ENCODE measurements at places on chromosomes 11 and 22.

GRCh38 chr11:57313788-57314135, 11.0 kb downstream of the TNKS1BP1 start:
- no peak for DNase-seq

DNA sequence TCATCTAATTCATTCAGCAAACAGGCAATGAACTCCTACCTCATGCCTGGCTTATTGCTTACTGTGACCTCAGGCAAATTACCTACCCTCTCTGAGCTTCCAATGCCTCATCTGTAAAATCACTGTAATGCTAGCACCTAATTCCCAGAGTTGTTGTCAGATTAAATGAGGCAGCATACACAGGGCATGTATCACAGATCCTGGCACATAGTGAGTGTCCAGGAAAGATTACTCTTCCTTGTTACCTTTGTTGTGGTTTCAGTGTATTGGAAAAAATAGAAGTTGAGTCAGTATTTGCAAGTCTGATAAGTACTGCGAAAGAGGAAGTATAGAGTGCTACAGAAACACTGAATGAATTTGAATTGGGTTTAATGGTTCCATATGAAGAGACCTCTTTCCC, 26.4 kb upstream of the LRRC55 start:
- no peak for DNase-seq

DNA sequence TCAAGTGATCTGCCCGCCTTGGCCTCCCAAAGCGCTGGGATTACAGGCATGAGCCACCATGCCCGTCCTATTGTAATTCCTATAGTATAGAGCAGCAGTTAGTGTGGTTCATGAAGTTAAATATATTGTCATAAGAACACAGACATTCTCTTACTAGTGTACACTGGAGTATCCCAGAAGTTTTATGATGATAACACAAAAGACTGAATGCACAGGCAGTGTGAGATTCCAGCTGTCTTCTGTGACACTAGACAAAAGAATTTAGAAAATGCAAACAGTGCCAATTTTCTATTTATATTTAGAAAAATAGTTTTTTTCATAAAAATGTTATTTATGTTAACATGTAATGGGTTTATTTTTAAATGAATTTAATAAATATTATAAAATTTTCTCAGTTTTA, 39.4 kb upstream of the RBX1 start:
- no peak for DNase-seq

DNA sequence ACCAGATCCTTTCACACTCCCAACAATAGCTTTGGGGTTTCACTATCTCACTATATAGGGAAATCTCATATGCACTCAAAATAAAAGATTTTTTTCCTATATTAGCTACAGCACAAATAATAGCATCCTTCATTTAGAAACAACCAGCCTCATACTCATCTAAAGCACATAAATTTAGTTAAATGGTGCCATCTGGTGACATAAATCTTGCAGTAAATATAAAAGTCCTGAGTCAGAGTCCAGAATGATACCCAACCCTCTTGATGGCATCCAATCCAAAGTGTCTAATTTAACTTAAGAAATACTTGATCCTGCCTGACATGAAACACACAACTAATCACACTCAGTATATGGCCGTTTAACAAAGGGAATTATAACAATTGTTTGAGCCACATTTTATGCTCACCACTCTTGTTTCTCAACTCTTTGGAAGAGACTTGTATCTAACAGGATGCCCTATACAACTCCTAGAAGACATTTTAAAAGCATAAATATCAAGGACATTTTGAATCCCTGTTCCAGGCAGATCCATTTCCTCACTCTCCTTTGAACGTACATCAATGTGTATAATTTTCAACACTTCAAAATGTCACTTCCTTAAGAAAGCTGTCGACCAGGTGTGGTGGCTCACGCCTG, 36.2 kb downstream of the DLG2 start:
- DNase-seq: no peak

GRCh38 chr11:14852571-14853177, 39.4 kb downstream of the CYP2R1 start:
- no peak for DNase-seq

DNA sequence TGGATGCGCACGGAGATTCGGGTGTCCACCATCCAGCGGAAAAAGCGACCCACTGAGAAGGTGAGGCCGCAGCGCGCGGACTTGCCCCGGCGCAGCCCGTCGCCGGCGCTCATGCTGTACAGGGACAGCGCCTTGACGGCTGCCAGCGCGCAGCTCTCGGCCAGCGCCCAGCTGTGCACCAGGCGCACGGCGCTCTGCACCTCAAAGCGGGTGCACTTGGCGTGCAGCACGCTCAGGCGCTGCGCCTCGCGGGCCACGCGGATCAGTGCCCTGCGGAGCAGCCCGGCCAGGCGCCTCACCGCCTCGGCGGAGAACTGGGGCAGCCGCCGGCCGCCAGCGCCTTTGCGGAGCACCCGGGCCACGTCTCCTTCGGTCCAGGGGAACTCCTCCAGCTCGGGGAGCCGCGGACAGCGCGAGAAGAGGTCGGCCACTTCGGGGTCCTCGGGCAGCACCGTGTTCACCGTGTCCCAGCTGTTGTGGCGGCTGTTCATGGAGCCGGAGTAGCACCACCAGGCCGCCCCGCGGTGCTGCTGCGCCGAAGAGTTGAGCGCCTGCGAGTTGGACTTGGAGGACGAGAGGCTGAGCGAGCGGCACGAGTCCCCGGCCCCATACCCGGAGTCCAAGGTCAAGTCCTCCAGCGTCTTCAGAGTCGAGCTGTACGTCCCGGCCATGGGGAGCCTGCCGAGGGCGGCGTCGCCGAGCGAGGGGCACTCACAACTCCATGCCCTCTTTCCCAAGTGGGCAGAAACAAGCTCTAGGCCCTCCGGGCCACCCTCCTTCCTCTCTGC, 703 bp downstream of the ABTB2 start:
- DNase-seq: peak; percentile 73

Measured in glutamatergic neuron (in vitro differentiated cells).